Amygdala (tissue), 56 donors: ENCODE measurements at places on chromosomes 6 and 20.

GRCh38 chr6:31419842-31420241 is 16.4 kb downstream of the MICA start:
- DNase-seq: no peak

DNA sequence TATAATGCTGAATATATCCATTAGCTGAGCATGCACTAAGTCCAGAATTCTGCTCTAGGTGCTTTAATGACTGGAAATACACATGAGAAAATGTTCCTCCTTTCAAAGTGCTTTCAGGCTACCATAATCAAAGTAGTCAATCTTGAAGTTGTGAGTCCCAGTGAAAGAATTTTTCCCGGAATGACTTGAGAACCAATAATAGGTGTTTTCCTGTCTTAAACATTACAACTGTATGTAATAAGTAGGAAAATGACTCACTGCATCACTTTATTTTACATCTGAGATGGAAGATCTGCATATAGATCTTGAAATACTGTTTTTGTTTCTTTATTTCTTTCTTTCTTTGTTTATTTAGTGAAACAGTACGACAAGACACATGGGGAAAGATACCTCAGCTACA is 437.4 kb upstream of the JAG1 start:
- no peak for DNase-seq

DNA sequence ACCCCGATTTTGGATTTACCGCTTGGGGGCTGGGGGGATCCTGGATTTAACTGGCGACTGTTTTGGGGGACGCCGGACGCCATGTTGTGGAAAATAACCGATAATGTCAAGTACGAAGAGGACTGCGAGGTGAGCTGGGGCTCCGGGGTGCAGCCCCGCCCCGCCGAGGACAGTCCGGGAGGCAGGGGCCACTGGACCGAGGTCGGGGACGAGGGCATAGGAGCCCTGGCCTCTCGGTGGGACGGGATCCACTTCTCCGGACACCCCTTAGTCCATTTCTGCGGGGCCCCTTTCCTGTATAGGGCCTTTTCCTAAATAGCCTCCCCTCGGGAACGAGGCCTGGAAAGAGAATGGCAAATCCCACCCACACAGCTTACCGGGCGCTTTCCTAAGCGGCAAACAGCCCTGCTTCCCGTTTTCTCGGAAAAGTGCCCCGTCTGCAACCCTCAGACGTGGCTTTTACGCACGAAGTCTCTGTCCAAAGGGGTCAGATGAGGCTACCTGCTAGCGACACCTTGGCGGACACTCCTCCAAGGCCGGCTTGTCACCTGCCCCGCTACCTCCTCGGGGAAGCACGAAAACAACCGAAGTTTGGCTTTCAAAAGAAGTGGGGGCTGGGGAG is 469 bp downstream of the TFAP2C start:
- DNase-seq: no peak

- peak; percentile 70 for DNase-seq
Observed at GRCh38 chr6:164927288-164928056, 381.9 kb downstream of the C6orf118 start.

DNA sequence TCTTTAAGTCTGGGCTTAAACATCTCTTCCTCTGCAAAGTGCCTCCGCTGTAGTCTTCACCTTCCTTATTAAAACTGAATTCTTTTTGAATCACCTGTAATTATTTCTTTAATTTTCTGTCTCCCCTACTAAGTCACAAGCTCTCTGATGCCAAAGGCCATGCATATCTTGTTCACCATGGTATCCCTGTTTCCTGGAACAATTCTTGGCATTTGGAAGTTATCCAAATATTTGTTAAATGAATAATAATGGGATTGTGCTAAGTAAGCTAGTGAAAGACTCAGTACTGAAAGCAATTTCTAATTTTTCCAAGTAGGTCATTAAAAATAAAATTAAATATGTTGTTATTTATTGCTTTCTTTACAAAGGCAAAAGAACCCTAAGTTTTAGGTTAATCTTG is 12.2 kb downstream of the SNAP91 start:
- no peak for DNase-seq

GRCh38 chr20:36784900-36785299 is 11.3 kb upstream of the DSN1 start:
- DNase-seq: no peak

DNA sequence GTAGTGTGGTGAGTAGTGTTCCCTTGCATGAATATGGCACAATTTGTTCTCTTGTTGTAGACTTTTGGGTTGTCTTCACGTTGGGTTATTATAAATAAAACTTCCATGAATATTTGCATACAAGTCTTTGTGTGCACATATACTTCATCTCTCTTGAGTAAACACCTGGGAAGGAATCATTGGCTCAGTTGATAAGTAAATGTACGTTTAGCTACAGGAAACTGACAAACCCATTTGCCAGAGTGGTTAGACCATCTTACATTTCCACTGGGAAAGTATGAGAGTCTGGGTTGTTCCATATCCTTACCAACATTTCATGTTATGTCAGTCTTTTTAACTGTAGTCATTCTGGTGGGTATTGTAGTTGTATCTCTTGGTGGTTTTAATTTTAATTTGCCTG is 119.2 kb downstream of the SLX4IP start:
- no peak for DNase-seq

DNA sequence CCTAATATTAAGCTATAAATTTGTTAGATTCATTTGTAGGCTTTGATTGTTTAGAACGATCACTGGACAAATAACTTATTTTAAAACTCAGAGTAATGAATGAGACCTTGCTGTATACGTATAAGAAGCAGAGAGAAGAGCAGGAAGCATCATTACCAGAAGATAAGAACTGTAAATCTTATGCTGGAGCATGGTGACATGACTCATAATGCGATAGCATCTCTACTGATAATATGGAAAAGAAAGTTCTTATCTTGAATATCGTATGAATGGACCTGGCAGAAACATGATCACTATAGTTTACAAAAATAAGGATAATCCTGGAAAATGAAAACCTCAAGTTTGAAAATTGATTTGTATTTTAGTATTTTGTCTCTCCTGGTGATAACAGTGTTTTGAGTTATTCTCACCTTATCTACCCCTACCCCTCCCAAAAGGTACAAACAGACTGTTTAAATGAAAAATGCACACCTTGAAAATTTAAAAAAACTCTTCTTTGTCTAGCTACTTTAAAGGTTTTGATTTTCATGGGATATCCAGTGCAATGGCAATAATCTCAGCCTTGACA is 2.0 kb upstream of the ZSCAN26 start:
- no peak for DNase-seq

DNA sequence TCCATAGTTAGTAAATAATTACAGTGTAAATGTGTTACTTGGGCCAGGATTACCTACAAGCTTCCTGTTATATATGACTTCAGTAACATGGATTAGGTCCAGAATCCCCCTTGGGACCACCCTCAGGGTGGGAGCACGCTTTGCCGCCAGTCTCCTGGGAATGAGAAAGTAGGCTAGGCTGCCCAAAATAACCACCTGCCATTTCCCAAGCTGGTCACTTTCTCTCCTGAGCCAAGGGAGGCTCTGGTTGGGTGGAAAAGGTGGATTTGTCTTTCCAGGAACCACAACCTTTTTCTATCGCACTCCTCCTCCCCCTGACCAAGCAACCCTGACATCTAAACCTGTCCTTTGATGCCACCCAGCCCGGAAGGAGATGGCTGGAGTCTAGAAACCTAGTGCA is 9.6 kb upstream of the RIMS4 start:
- no peak for DNase-seq

GRCh38 chr6:158207422-158207788 is 39.3 kb downstream of the GTF2H5 start:
- no peak for DNase-seq

DNA sequence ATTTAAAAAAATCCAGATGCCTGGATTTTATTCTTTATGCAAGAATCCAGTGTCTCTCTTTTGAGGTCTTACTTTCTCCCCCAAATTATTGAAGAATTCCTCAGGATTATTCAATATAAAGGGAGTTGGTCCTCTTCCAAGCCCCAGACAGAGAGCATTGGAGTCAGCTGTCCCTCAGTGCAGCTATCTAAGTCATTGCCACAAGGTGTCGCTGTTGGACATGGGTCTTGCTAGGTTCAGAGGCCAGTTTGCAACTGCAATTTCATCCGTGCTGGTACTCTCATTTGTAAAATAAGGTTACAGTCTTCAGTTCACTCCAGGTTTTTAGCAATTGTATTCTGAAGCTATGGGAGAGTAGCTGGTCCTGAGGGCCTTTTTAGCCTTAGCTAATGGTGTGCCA is 27.8 kb downstream of the CCN2 start:
- no peak for DNase-seq
